ENCODE measurements at places on chromosomes 1 and 21.

GRCh38 chr1:24289937-24290595 is 29.1 kb upstream of the GRHL3 start:
- DNase-seq, result no peak

GRCh38 chr1:237975903-237976302 is 85.2 kb upstream of the ZP4 start:
- no peak for DNase-seq

GRCh38 chr21:35249636-35250035 is 200.5 kb upstream of the RUNX1 start:
- DNase-seq, result no peak

- no peak for DNase-seq
These were observed 97.8 kb upstream of the CSF3R start for GRCh38 chr1:36580524-36580923.

DNA sequence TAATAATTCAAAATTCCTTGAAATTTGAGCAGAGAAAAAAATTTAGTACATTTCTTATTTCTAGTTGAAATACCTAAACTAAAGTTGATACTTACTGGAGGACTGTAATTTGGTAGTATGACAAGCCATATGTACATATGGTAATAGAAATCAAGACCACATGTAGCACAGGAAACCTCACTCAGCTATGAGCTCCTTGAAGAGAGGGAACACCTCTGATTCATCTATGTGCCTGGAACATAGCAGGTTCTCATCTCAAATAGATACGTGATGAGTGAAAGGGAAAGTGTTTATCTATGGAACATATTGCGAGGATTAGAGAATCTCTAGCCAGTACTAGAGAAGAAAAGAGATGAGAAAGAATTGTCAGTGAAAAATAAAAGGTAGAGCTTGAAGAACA is 47.9 kb upstream of the GNG4 start:
- DNase-seq, result no peak

DNA sequence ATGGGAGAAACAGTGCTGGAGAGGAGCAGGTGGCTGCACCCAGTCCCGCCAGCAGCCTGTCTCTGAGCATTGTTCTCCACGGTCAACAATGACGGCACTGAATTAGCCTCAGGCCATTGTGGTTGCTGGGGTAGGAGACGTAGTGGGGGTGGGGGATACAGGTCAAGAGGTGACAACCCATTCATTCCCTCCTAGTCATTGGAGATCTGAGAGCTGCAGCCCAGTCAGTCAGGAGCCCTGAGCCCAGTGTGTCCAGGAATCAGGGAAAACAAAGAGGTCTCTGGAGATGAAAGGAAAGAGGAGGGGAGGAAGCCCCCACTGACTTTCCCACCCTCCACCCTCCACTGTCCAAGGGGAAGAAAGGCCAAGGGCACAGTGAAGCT is 15.3 kb downstream of the SMIM12 start:
- no peak for DNase-seq

DNA sequence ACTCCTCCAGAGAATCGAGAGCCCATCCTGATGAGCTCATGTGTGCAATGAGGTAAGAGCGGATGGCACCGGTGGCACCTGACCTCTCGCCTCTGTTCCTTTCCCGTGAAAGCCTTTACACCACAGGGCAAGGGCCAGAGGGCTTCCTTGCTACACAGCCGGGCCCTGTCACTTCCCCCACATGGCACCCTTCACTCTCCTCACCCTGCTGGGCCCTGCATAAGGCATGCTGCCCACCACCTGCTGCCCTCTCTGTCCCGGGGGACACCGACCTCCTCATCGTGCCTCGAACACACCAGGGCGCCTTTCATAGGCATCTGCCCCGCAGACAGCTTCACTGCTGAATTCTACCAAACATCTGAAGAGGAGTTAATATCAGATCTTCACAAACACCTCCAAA is 45.1 kb upstream of the C1orf174 start:
- DNase-seq, result no peak

DNA sequence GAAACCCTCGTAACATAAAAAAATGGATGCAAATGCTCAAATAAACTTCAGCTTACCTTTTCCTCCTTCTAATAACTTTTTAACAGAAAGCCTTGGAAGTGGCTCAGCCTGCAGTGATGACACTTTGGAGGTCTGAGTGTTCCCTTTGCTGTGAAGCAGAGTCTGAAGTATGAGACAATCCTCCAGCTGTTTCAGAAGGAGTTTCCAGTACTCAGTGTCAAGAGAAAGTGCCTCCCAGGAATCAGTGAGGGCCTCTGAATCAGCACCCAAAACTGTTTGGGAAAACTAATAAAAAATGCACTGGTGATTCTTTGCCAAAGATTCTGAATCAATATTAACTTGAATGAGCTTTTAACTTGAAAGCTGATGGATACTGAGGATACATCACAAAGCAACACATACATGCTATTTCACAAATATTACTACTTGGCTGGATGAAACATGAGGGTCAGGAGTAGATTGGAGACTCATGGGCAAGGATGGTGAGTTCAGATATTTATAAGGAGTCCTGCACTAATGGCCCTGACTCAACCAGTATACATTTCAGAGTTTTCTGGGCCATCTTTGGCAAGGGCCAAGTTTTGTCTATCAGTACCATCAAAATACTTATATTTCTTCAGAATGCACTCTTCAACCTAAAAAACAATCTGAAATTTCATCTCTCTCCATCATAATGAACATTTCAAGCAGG is 77.0 kb downstream of the IARS2 start:
- DNase-seq, result no peak

DNA sequence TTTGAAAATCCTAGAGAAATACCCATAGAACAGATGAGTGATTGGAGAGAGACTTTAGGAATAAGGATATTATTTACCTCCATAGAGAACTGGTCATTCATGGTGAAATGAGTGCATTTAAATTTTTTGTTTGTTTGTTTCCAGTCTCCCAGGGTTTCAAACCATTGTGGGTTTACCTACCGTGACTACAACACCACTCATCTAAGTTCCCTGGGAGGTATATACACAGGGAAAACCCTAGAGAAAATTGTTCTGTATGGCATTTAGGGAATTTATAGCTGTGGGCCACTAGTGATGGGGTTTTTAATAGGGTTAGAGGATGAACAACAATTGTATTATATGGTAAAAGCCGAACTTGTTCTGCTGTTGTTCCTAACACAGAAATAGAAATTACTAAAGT is 109.2 kb downstream of the USP25 start:
- no peak for DNase-seq

All from activated CD8-positive, alpha-beta memory T cell treated with anti-CD3 and anti-CD28 coated beads for 1 hour (primary cell).